ENCODE measurements at places on chromosomes 7 and 10. TPM values are rescaled to one million over a fixed set of nuclear protein-coding genes. Genes with fewer than 3 reads are reported as not detected.

GRCh38 chr7:101411508-101411874 is 48.8 kb downstream of the COL26A1 start:
- H3K27ac ChIP-seq: no peak overlapping the region
- no peak for DNase-seq
- H3K27me3 ChIP-seq: no peaks in the 10 kb centered on the region
- H3K4me1 ChIP-seq: no peaks in the 10 kb centered on the region

DNA sequence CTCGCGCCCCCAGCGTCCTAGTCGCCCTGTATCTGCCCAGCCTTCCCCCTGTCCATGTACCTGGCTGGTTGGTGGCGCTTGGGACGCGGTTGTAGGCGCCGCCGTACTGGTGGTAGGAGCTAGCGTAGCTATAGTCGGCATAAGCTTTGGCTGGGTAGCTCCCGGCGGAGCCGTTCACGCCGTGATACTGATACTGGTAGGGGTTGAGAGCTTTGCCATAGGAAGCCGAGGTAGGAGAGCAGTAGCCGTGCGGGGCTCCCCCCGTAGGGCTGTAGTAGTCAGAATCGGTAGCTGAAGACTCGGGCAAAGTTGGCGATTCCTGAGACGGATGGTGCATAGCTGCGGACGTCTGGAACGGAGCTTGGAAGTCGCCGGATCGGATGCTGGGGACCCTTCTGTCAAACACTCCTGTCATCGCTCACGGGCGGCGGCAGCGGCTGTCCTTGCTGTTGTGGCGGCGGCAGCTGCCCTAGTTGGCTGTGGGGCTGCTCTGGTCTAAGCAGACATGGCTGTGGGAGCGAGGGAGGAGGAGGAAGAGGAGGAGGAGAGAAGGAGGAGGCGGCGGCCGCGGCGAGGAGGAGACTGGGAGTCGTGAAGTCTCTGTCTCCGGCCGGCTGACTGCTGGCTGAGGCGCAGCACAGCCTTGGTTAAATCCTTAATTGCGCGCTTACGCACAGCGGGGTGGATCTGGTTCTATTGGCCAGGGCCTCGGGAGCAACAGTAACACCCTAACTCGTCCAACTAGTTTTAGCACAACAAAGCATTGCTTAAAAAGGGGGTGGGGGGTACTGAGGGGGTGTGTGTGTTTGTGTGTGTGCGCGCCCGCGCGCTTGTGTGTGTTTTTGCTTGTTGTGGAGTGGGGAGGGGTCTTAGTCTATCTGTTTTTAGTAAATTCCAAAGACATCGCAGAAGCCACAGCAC is at the start of gene DLX5:
DLX5 (minus strand) TSS at position 623 of the 921 bp plus-strand sequence; CDS start at position 415, 208 bp downstream.
- no peaks in the 10 kb centered on the region for H3K36me3 ChIP-seq
- H3K27ac ChIP-seq: no peak within 1 kb of the TSS
- no peak within 1 kb of the TSS for H3K4me3 ChIP-seq
- H3K4me1 ChIP-seq: peaks cover 6% of the 10 kb centered on the region

GRCh38 chr7:34949361-34949760 is 87.9 kb downstream of the DPY19L1 start:
- no peaks in the 10 kb centered on the region for H3K4me1 ChIP-seq
- H3K36me3 ChIP-seq: no peaks in the 10 kb centered on the region
- no peaks in the 10 kb centered on the region for H3K27me3 ChIP-seq
- no peak overlapping the region for H3K4me3 ChIP-seq
- no peak for DNase-seq

DNA sequence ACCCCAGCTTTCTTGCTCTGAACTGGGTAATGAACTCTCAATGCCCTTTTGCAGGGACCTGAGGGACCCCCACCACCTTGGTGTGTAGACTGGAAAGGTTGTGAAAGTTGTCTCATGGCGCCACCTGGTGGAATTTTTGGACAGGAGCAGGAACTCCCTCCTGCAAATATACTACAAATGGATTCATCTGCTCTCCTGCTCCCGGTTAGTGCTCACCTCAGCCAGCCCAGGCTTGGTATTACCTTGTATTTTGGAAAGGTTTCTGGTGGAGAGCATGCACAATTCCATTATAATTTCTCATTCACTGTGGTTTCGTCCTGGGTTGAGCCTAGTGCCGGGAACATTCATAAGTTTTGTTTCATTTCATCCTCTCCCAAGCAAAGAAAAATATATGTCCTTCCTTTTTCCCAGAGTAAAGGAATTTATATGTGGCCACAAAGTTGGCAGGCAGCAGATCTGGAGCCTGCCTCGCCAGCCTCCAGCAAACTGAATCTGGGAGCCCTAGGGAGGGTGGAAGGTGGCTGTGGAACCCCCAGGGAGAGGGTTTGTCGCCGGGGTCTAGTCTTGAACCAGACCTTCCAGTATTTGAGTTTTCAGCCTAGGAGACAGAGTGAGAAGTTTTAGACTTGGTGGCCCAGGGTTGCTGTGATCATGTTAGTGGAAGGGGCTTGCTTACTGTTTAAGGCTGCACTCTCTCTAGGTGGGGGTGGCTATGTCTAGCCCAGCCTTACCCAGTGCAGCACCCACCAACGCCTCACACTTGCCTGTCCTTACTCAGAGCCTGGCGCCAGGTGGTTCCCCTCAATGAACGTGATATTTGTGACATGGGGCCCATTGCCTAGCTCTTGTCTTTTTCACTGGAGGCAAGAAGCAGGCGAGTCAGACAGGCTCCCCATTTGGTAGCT is 9.5 kb downstream of the FAM241B start:
- no peaks in the 10 kb centered on the region for H3K27me3 ChIP-seq
- no peaks in the 10 kb centered on the region for H3K36me3 ChIP-seq
- DNase-seq: peak; percentile 62
- no peak overlapping the region for H3K4me3 ChIP-seq
- no peak overlapping the region for H3K27ac ChIP-seq
- no peaks in the 10 kb centered on the region for H3K4me1 ChIP-seq

DNA sequence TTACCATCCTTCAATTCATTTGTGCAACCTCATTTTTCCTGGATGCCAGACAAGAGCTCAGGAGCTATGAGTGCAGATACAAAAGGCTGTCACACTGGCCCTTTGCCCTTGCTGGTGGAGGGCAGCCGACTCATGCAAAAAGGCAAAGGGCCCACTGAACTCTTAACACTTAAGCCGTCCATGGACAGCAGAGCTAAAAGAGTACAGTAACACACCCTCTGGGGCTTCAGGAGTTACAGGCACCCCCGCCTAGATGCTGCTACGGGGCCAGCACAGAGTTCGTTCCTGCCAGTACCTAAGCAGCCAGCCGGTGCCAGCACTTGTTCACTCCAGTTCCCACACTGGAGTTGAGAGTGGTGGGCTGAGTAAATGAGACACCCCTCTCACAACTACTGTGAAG is 69.9 kb upstream of the MRLN start:
- no peak overlapping the region for H3K27ac ChIP-seq
- H3K36me3 ChIP-seq: no peaks in the 10 kb centered on the region
- no peaks in the 10 kb centered on the region for H3K27me3 ChIP-seq
- no peak overlapping the region for H3K4me3 ChIP-seq
- no peaks in the 10 kb centered on the region for H3K4me1 ChIP-seq

GRCh38 chr10:124663766-124664360 is 80.3 kb downstream of the FAM53B start:
- no peak overlapping the region for H3K27ac ChIP-seq
- DNase-seq: no peak
- no peak overlapping the region for H3K4me3 ChIP-seq
- no peaks in the 10 kb centered on the region for H3K4me1 ChIP-seq
- H3K27me3 ChIP-seq: no peaks in the 10 kb centered on the region

GRCh38 chr7:121313793-121314676 is 14.8 kb upstream of the WNT16 start:
- no peak overlapping the region for H3K4me3 ChIP-seq
- H3K36me3 ChIP-seq: no peaks in the 10 kb centered on the region
- no peak for DNase-seq
- H3K27me3 ChIP-seq: no peaks in the 10 kb centered on the region

DNA sequence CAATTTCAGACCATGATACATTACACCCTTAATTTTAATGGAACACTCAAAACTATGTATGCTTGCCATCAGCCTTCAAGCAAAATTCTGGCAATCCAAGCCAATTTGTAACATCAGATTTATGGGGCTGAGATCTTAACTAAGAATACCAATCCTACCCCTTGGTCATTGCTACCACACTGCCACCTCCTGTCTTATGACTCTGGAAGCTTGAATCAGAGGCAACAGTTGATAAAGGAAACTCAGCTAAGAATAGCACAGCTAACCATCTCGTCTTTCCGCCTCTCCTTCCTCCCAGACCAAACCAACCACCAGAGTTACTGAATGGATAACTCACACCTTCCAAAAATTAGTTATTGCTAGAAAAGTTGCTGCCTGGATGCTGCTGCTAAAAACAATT is 7.4 kb downstream of the IGF2BP3 start:
- H3K4me3 ChIP-seq: no peak overlapping the region
- H3K27me3 ChIP-seq: peaks cover 20% of the 10 kb centered on the region
- H3K4me1 ChIP-seq: no peaks in the 10 kb centered on the region
- H3K27ac ChIP-seq: no peak overlapping the region

DNA sequence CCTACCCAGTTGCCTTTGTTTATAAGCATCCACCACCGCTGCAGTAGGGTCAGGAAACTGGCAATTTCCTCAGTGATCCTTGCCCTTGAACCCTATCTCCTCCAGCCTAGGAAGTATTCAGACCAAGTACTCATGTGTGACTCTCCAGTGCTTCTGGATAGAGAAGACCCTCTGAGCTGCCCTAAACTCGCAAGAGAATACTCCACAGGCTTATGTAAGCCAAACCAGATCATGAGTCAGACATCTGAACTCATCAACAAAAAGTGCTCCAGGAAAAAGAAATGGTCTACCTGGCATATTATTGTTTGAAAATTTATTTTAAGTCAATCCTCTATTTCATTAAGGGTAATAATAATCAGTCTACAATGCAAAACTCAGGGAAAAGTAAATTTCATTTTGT is 101.3 kb downstream of the KAT6B start:
- no peaks in the 10 kb centered on the region for H3K36me3 ChIP-seq
- no peak for DNase-seq
- H3K4me1 ChIP-seq: peaks cover 72% of the 10 kb centered on the region
- H3K27ac ChIP-seq: no peak overlapping the region
- H3K27me3 ChIP-seq: no peaks in the 10 kb centered on the region

GRCh38 chr7:8762803-8763202 is 329.4 kb downstream of the NXPH1 start:
- no peaks in the 10 kb centered on the region for H3K4me1 ChIP-seq
- H3K27ac ChIP-seq: no peak overlapping the region
- DNase-seq: no peak
- H3K27me3 ChIP-seq: no peaks in the 10 kb centered on the region
- no peaks in the 10 kb centered on the region for H3K36me3 ChIP-seq

Gene BEND7
- polyA plus RNA-seq: 11.2 TPM

Gene CD36
- polyA plus RNA-seq: 15.2 TPM

Gene GPRIN2
- 6.0 TPM for polyA plus RNA-seq

Gene CSGALNACT2
- polyA plus RNA-seq: 2.3 TPM

Gene ZNF33A
- polyA plus RNA-seq: 9.7 TPM
